ENCODE measurements at places on chromosomes 11 and 22.
A peak's percentile ranks its signal among the peaks of the same experiment; 100 is the strongest.

DNA sequence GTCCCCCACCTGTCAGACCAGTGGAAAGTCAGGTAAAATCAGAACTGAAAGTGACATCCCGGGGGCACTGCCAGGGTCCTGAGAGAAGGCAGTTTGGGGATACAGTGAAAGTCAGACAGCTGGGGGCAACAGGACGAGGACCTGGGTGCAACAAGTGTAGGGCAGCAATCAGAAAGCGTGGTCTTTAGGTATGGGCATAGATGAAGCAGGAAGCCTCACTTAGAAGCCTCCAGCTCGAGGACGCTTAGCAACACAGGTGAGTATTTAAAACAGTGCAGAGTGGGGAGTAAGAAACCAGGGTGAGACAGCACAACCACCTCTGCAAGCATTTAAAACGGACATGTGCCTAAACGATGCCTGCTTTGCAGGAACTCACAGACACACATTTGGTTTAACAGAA, 64.6 kb upstream of the POU2AF1 start:
- DNase-seq = no peak

DNA sequence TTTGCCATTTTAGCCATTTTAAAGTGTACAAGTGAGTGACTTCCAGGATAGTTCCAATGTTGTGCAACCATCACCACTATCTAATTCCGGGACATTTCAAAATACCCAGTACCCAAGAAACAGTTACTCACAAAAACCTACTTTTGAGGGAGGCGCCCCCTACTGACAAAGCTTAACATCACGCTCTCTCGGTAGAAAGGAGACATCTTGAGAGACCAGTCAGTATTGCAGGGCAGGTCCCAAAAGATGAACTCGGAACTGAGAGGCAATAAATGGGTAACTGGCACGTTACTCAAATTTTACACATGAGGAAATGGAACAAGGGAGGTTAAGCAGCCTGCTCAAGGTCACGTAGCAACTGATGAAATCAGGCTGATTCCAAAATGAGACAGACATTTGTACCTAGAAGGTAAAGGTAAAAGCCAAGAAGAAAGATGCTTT, 50.0 kb upstream of the POU2AF1 start:
- DNase-seq = no peak

DNA sequence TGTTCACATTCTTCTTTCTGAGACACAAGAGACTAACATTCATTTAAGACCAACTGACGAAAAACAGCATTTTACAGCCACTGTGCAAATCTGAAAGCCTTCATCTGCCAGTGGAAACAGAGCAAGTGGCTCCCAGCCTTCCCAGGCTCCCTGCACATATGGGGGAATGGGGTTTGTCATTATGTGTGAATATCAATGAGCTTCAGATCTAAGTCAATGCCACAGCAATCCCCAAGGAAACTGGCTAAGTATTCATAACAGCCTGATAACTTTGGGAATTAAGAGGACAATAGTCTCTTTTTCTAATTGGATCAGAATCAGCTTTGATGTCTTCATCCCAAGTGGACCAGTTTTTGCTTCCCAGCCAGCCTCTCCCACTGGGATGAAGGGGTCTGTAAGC, 66.9 kb downstream of the ABTB2 start:
- DNase-seq = no peak

- no peak for DNase-seq
These were observed 52.7 kb upstream of the BARX2 start for GRCh38 chr11:129322941-129323340.

DNA sequence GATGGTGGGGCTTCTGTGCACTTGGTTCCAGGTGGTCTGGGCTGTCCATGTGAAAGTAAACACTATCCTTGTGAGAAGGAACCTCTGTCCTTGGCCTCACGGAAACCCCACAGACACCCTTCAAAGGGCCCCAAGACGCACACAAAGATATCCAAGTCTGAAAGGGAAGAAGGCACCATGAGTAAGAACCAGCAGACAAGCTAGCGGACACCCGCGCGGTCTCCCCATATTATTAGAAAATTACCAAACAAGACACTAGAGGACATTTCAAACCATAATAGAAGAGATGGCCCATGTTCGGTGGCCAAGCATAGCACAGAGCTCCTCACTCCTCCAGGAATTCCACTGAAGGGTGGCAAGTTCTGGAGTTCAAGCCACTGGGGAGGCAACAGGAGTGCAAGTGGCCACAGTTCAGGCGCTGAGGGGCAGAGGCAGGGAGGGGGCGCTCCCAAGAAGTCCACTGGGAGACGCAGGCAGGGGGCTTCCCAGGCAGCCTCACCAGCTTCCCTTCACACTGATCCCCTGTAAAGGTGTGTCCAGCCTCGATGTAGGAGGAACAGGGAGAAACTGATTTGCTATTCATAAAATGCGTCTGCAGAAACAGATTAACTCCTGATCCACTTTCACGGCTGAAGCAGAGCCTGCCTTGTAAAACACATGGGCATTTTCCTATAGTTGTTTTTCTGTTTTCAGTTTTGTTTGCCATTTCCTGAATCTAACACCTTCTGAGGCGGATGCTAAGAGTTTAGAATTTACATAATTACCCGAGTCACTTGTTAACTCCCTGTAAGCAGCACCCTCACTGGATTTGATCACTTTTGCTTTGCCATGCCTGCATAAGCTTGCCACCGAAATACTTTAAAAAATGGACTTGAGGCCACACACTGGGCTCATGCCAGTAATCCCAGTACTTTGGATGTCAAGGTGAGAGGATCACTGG, 9.1 kb upstream of the PPARA start:
- no peak for DNase-seq

DNA sequence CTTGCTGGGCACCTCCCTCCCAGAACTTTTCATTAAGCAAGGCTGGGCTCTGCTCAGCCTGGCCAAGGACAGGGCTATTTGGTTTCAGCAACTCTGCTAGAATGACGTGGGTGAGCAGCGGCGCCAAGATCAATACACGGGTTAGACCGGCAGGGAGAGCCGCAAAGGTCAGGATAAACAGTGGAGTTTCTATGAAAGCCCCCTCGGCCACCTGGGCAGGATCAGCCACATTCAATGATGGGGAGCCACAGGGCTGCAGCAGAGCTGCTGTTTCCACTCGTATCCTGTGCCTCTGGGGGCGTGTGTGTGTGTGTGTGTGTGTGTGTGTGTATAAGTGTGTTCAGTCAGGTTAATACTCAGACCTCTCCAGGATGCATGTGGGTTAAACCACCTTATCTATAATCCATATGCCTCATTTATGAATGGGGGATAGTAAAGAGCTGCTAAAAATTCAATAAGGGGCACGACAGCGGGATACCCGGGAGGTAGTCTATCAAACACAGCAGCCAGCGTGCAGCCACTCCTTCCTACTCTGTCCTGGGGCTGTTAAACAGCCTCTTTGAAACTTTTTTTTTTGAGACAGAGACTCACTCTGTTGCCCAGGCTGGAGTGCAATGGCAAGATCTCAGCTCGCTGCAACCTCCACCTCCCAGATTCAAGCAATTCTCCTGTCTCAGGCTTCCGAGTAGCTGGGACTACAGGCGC, 34.8 kb downstream of the MYH9 start:
- no peak for DNase-seq

- no peak for DNase-seq
These were observed 822.1 kb downstream of the BRD1 start for GRCh38 chr22:49005557-49005956.

DNA sequence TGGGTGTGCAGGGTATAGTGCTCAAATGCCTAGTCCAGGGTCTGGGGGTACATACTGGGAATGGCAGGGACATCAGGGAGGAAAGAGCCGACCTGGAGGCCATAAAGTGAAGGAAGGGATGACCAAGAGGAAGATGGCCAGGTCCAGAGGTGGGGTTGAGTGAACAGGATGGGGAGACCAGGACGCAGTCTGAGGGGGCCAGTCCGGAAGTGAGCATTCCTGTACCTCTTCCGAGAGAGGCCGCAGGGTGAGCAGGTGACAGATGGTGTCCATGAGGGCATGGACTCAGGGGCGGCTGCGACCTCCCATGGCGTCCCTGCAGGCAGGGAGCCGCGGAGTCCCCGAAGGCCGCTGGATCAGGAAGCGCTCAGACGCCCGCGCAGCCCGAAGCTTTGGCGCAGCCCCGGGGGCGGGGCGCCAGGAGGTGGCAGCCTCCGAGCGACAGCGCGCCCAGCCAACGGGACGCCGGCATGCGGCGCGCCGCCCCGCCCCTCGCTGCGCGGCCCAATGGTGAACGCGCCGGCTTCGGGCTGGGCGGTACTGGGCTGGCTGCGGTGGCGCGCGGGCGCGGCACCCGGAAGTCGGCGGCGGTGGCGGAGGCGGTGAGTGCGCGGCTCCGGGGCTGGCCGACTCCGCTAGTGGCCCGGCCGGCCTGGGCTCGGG, at the start of gene TANGO2:
Gene TANGO2, plus strand, starts transcription at position 578 of the 663 bp plus-strand sequence. CDS start 15,689 bp downstream, outside the sequence.
- peak; percentile 92 for DNase-seq

GRCh38 chr22:37077802-37078448, 26.4 kb downstream of the KCTD17 start:
- no peak for DNase-seq

DNA sequence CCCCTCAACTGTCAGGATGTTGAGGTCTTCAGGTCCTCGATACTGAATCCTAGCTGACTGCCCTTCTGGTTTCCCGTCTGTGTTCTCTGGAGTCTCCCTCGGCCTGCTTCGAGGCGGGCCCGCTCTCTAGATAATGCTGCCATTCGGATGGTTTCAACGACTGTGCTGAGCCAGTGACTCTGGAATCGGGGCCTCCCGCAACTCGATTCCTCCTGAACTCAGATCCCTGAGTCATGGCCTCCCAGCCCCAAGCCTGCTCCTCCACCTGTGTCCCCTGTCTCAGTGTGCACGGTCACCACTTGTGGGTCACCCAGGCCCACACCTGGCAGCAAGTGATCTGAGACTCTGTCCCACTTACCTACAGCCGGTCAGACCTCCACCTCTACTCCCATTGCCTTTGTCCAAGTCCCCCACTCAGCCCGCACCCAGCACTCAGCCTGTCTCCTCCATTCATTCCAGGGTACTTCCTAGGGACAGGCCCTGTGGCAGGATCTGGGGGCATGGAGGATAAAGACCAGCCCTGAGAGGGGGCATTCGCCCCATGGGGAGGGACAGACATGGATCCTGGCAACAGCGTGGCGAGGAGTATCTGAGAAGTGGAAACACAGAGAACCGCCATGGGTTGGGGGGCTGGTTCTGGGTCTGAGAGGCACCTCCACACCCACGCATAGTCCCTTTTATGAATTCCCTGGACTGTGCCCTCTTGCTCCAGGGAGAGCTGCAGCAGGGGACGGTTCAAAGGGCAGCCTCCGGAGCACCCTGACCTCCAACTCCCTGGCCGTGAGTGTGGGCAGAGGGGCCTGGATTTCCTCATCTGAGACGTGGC, 14.3 kb downstream of the MPST start:
- DNase-seq = no peak

DNA sequence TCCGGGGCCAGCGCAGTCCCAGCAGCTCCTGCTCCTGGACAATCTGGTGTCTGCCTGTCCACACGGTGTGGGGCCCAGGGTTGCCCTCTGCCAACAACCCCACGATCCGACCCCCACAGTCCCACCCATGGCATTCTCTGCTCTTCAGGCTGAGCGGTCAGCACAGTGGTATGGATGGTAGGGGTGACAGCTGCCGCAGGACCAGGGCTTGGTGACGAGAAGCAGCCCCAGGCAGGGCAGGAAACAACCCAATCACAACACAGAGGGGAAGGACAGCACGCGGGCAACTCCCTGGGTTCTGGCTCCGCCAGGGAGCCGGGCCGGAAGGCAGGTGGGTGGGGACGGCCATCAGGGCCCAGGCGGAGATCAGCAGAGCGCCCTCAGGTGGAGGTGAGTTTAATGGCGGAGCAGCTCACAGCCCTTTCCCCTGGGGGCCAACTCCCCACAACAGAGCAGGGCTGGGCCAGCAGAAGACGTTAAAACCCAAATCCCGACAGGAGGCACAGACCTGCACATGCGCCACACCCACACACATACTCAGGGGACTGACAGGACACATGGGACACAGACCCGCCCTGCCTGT, 5.3 kb upstream of the CHADL start:
- DNase-seq = no peak

GRCh38 chr11:10645212-10645795, 48.3 kb downstream of the IRAG1 start:
- no peak for DNase-seq

GRCh38 chr11:128453444-128454336, 133.7 kb downstream of the ETS1 start:
- DNase-seq = no peak

- no peak for DNase-seq
These were observed 15.2 kb downstream of the UFD1 start for GRCh38 chr22:19463491-19464469.

GRCh38 chr11:82733444-82734119, at the start of gene FAM181B:
TSS of gene FAM181B (minus strand) at chr11:82733864. CDS start at chr11:82733729, 135 bp downstream.
- DNase-seq = peak; percentile 65

DNA sequence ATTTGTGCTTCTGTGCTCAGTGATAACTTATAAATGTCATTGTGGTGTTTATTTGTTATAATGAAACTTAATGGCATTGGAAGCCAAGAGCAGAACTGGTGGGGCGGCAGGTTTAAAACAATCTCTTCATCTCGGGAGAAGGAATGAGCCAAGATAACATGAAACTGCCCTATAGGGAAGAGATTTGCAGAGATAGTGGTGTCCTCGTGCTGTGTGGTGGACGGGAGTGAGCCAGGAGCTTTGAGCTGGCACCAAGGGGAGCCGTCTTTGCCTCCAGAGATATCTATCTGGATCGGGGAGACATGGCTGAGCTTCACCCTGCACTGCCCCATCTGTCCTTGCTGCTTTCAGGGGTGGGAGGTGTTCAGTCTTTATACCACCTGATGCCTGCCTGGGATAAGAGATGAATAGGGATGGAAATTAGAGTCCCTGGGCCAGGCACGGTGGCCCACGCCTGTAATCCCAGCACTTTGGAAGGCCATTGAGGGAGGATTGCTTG, 189.6 kb downstream of the ST3GAL4 start:
- DNase-seq = no peak

DNA sequence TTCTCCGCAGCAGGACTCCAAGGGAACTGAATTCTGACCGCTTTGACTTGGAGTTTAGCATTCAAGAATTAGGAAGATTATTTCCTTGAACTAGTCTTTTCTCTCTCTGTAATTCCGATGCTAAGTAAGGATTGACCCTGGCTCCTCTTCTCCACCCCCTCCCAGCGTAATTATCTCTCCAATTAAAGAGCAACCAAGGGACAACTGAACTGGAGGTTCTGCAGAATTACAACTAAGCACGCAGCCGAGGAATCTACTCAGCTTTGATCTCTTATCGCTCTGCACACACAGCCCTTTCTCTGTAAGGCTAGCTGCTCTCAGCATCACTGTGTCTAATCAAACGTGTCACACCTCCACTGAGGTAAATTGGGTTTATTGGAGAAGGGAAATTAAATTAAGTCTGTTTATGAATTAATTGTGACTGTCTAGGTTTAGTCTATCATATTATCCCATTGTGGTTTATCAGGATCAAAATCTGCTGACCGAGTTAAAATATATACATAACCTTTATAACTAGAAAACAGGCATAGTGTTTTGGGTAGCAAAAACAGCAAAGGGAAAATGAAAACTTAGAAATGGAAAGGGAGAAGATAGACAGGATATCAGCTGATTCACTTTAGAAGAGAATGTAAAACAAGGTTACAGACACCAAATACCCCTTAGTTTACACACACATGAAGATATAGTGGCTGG, 241.3 kb upstream of the LARGE1 start:
- no peak for DNase-seq

GRCh38 chr22:19105867-19106802, 16.1 kb downstream of the DGCR2 start:
- no peak for DNase-seq

Data from NCI-H774 (cell line).